ENCODE measurements at places on chromosomes 6 and 20. TPM values are rescaled to one million over a fixed set of nuclear protein-coding genes. Genes with fewer than 3 reads are reported as not detected.

OXT gene
- not detected for total RNA-seq

KIF13A gene
- total RNA-seq, result 80.5 TPM

SCRT2 gene
- total RNA-seq, result not detected

B3GALT4 gene
- total RNA-seq, result 1.2 TPM

OARD1 gene
- total RNA-seq, result 10.8 TPM

MMP24 gene
- total RNA-seq, result 0.27 TPM

Measured in thoracic aorta endothelial cell (primary cell).